ENCODE measurements at places on chromosomes 4 and X.

GRCh38 chr4:157127571-157127970 lies 51.6 kb downstream of the GLRB start:
- DNase-seq, result no peak

GRCh38 chr4:9859810-9860209 lies 78.4 kb downstream of the DRD5 start:
- no peak for DNase-seq

DNA sequence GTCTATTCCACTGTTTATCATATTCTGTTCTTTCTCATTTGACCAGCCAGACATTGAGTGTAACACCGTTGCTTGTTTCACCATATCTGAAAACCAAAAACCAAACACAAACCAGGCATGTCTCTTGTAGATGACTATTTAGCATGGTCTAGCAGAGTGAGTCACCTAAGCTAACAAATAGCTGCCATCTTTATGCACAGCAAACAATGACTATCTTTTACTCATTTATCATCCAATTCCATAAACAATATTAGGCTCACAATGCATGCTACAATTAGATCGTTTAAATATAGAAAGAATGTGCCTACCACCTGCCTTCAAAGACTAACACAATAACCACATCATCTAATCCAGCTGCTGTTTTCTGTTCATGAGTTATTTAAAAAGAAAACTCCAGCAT lies 495.4 kb downstream of the PCDH19 start:
- DNase-seq, result no peak

DNA sequence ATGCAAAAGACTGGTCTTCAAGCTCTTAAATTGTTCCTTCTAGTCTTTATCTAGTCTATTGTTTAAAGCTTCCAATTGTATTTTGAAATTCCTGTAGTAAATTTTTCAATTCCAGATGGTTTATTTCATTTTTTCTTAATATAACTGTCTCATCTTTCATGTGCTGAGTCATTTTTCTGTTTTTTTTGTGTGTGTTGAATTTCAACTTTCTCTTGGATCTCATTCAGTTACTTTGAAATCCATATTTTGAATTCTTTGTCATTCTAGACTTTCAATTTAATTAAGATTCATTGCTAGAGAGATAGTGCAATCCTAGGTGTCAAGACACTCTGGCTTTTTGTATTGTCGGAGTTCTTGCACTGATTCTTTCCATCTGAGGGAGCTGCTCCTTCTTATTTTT lies 128.0 kb upstream of the PRKG2 start:
- no peak for DNase-seq

GRCh38 chrX:105565856-105566255 lies 256.5 kb upstream of the NRK start:
- DNase-seq, result no peak

DNA sequence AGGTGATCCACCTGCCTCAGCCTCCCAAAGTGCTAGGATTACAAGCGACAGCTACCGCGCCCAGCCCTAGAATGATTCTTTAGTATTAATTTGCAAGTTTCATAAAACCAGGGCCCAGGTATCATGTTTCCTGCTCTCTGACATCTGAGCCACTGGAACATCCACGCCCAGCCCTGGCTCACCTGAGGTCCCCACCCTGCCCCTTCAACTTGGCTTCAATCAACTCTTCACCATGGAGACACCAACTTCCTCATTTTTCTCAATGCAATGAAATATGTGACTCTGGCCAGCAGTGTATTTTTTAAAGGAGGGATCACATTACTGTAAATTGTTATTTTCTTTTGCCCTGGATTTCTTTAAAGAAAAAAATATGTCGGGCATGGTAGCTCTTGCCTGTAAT lies 3.9 kb downstream of the PRSS12 start:
- no peak for DNase-seq

DNA sequence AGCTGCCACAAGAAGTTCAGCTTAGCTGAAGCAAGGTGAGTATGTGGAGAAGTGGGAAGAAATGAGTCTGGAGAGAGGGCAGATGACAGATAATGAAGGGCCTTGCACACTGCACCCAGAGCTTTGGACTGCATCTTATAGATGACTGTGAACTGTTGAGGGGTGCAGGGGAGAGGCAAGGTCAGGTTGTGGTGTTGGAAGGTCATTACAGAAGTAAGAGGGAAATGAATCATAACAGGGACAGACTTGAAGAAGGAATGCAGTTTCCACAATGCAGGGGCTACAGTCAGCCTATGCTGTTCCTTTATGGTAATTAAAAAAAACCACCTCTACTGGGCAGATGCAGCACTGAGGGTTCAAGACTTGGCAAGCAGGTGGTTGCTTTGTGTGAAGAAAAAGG lies 4.8 kb upstream of the IGFBP7 start:
- no peak for DNase-seq

GRCh38 chr4:96193061-96193460 lies 353.2 kb downstream of the PDHA2 start:
- no peak for DNase-seq

- no peak for DNase-seq
Observed at GRCh38 chrX:71475785-71476540, 56.9 kb upstream of the OGT start.

GRCh38 chrX:31981546-31982062 lies 909.8 kb upstream of the FTHL17 start:
- DNase-seq, result no peak

DNA sequence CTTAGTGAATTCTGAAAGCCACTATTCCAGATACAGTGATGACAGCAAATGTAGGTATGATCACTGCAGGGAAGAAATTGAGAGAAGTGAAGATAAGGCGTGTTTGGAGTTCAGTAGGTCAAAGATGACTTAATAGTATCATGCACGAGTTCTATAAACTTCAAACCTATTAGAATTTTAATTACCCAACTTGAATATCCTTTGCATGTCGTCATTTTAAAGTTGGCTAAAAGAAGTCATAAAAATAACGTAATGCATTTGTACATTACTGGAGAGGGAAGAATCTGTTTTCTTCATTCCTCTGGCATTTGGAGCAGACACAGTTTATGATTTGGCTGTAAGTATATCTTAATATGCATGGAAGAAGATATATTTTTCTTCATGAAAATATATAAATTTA lies 68.6 kb upstream of the MXRA5 start:
- no peak for DNase-seq

DNA sequence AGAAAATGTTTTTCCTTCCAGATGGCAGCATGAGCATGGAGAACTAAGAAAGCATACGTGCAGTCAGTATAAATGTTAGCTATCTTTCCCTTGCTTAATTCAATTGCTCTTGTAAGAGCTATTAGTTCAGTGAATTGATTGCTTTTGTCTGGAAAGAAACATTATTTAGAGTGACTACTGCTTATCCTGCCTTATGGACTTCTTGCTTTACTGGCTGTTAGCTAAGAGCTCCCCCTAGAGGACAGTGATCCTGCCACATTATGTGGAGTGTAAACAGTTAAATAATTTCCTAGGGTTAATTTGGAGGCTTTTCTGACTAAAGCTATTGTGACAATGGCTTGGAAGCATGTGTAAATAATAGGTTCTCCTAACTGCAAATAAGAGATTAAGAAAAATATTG lies 1402.4 kb downstream of the FAM133A start:
- DNase-seq, result no peak

DNA sequence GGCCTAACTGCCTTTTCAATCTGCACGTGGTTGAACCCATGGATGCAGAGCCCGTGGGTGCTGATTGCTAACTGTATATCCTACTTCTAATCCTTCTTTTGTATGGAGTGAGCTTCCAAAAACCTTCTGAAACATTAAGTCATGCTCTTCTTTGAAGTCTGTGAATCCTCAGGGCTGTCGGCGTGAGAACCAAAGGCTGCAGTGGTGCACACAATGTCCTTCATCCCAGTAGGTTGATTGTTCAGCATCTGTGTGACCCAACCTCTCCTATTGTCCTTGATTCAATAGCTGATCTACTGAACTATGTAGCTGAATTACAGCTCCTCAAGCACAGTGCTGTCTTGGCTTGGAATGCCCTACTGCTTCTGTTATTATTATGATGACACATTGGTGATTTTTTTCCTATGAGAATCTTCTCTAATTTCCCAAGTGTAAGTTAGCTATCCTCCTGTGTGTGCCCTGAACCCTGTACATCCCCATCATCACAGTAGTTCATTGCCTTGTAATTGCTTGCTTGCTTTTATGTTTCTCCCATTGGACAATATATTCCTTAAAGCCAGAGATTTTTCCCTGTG lies 294.6 kb downstream of the TRIML1 start:
- no peak for DNase-seq

DNA sequence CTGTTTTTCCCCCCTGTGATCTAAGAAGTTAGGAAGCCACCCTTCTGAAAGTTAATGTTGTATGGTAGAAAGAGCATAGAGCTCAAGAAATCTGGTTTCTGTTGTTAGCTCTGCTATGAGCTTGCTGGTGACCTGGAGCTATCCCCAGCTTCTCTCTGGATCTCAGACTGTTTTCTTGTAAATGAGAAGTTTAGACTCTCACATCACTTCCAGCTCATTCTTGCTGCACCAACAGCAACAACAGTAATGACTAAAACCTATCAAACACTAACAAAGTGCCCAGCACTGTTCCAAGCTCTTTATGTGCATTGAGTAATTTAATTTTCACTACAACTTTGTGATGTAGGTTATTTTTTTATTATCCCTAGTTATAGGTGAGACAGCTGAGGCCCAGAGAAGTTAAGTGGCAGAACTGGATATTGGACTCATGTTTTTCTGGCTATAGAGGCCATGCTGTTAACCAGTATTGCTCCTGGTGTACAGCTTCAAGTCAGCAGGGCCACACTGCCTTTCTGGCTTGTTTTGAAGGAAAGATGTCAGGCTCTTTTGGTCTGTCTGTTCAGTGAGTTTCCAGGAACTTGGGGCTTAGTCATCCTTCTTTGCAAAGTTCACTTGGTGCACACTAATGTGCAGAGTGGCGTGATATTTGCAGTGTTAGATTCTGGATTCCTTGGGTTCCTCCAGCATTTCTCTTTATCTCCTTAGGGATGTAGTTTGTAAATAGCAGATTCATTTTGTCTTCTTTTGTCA lies 27.8 kb upstream of the TMEM164 start:
- no peak for DNase-seq

DNA sequence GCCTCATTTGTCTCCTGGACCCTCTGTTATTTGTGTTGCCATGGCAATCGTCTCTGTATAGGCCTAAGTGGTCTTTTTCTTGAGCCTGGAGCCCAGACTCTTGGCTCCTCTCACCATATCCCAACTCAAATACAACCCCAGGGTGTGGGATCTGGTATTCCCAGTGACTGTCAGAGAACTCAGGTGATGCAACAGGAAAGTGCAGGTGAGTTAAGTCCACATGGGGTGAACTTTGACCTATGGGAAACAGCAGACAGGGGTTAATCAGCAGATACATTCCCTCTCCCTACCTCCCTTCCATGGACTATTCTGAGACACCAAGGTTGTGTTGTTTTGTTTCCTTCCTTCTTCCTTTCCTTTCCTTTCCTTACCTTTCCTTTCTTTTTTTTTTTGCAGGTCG lies 130.9 kb upstream of the RPS6KA3 start:
- DNase-seq, result no peak

GRCh38 chr4:80926891-80927290 lies 103.6 kb upstream of the BMP3 start:
- no peak for DNase-seq

- no peak for DNase-seq
Observed at GRCh38 chr4:20901851-20902250, 201.6 kb downstream of the PACRGL start.

DNA sequence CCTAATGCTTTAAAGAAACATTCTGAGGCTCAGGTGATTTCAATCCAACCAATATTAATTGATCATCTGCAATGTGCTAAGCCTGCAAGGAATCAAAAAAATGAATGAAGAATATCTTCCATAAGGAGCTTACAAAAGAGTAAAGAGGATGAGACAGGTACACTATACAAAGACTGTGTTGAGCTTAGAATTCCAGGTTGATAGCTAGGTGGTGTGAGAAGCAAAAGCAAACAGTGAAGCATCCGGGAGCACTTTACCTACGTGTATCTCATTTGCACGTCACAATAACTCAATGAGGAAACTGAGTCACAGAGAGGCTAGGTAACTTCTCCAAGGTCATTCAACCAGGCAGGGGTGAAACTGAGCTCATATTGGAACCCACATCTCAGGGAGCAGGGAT lies 37.1 kb downstream of the FAM114A1 start:
- DNase-seq, result no peak

GRCh38 chr4:26404743-26405206 lies 84.0 kb downstream of the RBPJ start:
- DNase-seq, result no peak

DNA sequence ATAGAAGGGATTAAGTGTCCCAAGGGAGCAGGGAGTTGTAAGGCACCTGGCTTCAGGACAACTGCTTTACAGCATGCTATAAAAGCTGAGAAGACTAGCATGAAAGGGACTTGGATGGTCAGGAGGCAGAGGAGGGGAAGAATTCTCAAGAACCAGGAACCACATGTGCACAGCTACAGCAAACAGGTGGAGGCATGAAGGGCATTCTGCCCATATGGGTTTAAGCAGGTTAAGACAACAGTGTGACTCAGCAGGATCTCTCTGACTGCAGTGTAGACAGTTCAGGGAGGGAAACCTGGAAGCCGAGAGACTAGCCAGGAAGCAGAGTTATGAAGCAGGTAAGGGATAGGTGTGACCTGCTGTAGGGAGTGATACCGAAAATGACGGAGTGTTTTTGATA lies 117.0 kb downstream of the DHRSX start:
- DNase-seq, result no peak

GRCh38 chrX:23784470-23785331 lies 1.7 kb downstream of the SAT1 start:
- DNase-seq, result no peak

GRCh38 chrX:13476384-13476783 lies 93.0 kb upstream of the EGFL6 start:
- DNase-seq, result no peak

- no peak for DNase-seq
Observed at GRCh38 chr4:40281913-40282312, 53.2 kb upstream of the CHRNA9 start.

GRCh38 chrX:93741811-93742210 lies 67.8 kb downstream of the FAM133A start:
- no peak for DNase-seq

- no peak for DNase-seq
Observed at GRCh38 chr4:169312690-169313422, 42.1 kb upstream of the SH3RF1 start.

DNA sequence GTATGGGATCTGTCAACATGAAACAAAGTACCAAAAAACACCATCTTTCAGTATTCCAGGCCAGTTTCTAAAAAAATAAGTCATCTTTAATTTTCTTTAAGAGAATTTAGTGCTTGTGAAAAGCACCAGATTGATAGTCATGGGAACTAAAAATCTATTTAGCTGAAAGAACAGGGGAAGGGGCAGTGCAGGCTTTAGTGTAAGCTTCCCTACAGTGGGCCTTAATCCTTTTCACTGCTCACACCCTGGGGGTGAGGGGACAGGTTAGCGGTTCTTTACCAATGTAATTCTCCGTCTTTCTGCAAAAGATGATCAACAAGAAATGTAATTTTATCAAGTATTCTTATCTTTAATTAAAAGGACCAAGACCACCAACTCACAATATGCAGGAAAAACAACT lies 47.1 kb downstream of the CHIC2 start:
- DNase-seq, result no peak
